Melanocyte of skin (primary cell): ENCODE measurements at places on chromosomes 13 and 19. TPM values are rescaled to one million over a fixed set of nuclear protein-coding genes. Genes with fewer than 3 reads are reported as not detected.

The LRRC25 gene
- not detected in 2 replicates for total RNA-seq

The LYPD3 gene
- total RNA-seq: 0.73 and 1.4 TPM in 2 replicates

The ATP8A2 gene
- 0.67 and 1.4 TPM in 2 replicates for total RNA-seq

The DDX49 gene
- total RNA-seq: 46.5 and 51.3 TPM in 2 replicates

The F7 gene
- 0.69 and 0.73 TPM in 2 replicates for total RNA-seq

The XPO4 gene
- total RNA-seq: 23.1 and 39.6 TPM in 2 replicates

The CAMSAP3 gene
- total RNA-seq: under 0.01 TPM in 1 of 2 replicates, not detected in the other

The EHD2 gene
- 18.3 and 22.8 TPM in 2 replicates for total RNA-seq

The NANOS2 gene
- total RNA-seq: not detected in 2 replicates

The RXFP2 gene
- total RNA-seq: not detected in 2 replicates

The ATP8B3 gene
- 1.7 and 4.0 TPM in 2 replicates for total RNA-seq

The ZNF540 gene
- total RNA-seq: 0.69 and 0.73 TPM in 2 replicates

The CLIP3 gene
- 2.0 TPM in 2 replicates for total RNA-seq

The BRCA2 gene
- 10.0 and 12.5 TPM in 2 replicates for total RNA-seq

The NLRP4 gene
- not detected in 2 replicates for total RNA-seq

The CGB5 gene
- not detected in 2 replicates for total RNA-seq

The PDX1 gene
- total RNA-seq: not detected in 2 replicates

The CD177 gene
- total RNA-seq: not detected in 2 replicates

The GRIN2D gene
- 0.36 and 1.0 TPM in 2 replicates for total RNA-seq

The PIK3R2 gene
- 19.0 and 28.8 TPM in 2 replicates for total RNA-seq

The GARIN5A gene
- total RNA-seq: not detected in 2 replicates

The HNRNPA1L2 gene
- total RNA-seq: 1.4 and 1.5 TPM in 2 replicates

The ZNF473 gene
- total RNA-seq: 8.7 and 13.1 TPM in 2 replicates
